ENCODE measurements at places on chromosomes 3 and 15.

- no peak for DNase-seq
Measured at GRCh38 chr3:193868590-193868989, 267.4 kb upstream of the HES1 start.

DNA sequence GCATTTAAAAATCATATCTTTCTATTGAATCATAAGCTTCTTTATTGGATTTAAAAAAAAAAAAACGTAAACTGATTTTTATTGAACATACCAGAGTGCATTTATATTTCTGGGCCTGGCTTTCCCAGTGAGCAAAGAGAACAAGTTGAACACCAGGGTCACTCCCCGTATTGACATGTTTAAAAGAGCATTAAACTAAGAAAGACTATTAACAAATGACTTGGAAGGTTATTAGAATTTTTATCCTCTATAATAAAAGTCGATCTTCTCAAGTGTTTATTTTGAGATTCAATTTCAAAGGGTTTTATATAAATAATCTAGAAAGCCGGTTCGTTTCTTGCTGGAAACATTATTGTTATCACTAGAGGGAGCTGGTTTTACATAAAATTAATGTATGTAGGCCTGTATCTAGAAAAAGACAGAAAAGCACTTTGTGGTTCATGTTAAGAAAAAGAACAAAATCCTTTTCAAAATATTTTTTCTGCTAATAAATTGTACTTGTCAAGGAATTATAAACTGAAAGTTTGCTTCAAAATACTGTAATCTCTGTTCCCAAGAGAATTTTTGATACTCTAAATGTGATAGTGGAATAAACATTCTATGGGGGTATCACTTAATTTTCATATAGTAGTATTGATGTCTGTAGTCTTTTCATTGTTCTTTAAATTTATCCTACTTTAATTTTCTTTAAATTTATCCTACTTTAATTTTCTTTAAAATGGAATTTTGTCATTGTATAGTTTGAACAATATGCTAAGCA lies 321.8 kb upstream of the MME start:
- DNase-seq: no peak

GRCh38 chr3:168216851-168217250 lies 121.1 kb upstream of the GOLIM4 start:
- DNase-seq: no peak

- no peak for DNase-seq
Measured at GRCh38 chr15:68618908-68619698, 40.3 kb downstream of the CORO2B start.

DNA sequence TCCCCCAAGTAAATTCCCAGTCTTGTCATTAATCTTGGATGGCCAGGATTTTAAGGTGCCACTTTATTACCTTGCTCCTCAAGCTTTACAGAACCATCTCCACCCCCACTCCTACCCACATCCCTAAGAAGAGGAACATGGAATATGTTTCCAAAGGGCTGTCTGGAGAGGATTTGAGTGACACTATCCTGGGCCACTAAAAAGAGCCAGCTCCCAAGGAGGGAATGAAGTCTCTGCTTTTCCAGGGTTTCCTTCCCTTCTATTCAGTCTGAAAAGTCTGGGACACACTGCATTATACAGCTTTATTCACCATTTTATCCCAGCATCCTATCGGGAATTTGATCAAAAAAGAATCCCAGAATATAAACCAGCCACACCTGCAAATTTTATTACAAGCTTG lies 35.6 kb upstream of the MECOM start:
- no peak for DNase-seq

DNA sequence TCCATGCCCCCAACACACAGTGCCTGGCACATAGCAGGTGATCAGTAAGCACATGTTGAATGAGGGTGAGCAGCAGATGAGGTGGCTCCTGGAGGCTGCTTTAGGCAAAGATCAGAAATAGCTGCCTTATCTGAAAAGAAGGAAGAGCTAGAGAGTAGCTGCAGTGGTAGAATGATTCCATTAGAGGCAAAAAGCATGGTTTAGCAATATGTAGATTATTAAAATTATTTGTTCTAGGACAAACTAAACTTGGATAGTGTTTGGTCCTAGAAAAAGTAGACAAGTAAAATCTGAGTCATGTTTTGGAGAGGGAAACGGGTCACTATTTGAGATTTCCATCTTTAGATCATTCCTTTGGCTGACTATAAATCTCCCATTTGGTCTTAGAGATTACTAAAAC lies 32.1 kb downstream of the KIF7 start:
- DNase-seq: no peak

- no peak for DNase-seq
Measured at GRCh38 chr3:17584066-17584465, 158.4 kb downstream of the TBC1D5 start.

GRCh38 chr3:10702961-10703740 lies 112.9 kb upstream of the SLC6A11 start:
- DNase-seq: no peak

DNA sequence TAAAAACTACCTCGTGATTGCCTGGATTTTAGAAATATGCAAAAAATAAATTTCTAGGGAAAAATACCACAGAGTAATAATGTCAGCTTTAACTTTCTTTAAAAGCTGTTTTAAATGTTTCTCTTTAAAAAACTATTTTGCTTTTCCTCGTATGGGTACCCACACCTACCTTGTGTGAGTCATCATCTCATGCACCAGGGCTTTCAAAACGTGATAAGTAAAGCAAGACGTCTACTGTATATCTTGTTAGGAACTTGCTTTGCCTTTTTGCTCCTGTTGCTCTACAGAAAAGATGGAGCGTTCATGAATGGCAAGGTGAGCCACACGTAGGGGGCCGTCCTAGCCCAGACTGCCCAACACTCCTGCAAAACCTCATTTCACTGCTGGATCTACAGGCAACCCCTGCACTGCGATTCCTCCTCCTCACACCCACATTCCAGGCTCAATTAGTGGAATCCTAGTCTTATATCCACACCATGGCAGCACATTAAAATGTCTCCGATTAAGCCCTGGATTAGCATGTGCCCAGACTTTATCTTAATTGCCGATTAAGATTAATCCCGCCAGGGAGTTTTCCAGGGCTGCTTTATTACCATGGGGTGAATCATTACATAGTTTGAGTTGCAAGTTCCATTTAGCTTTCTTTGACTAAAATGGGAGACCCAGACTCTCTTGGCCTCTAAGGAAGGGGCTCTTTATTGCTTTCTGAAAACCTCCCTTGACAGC lies 293.6 kb upstream of the ICE2 start:
- no peak for DNase-seq

- no peak for DNase-seq
Measured at GRCh38 chr3:7307410-7307809, 446.5 kb downstream of the GRM7 start.

- DNase-seq: no peak
Measured at GRCh38 chr15:71325481-71325880, 210.2 kb downstream of the THSD4 start.

DNA sequence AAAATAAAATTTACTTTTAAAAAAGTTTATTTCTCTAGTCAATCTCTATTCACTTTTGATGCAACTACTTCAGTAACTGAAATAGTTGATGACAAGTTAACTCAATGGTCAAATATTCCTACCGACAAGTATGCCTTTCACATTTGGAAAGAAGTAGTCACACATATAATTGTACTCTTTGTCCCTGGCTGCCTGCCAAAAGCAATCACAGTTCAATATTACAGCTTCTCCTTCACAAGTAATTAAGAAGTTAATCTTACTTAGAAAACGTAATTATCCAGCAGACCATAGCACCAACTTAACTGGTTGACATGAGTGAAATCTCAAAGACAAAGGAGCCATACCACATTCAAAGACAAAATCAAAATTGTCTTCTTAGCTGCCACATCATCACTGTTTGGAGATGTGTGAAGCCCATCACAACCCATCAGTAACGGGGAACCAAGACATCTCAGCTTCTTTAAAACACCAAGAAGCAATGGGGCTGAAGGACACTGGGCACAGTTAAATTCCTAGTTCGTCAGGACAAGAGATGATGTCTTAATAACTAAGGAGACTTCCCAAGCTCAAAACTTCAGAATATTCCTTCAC lies 86.1 kb downstream of the PLCH1 start:
- no peak for DNase-seq
